NCI-H446 treated with DMSO at 0.1 percent for 48 hours (cell line): ENCODE measurements at places on chromosomes 7 and 10.

- no peak for DNase-seq
Observed at GRCh38 chr10:75029857-75030256, 81.6 kb upstream of the SAMD8 start.

DNA sequence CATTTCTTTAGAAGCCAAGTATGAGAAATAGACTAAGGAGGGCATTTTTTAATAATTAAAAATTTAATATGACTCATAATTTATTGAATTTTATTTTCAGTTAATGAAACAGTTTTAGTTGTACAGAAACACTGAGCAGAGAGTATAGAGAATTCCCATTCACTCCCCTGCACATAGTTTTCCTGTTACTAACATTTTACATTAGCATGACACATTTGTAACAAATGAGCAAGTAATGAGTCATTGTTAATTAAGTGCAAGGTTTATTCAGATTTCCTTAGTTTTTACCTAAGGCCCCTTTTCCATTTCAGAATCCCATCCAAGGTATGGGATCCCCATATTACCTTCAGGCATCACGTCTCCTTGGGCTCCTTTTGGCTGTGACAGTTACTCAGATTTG lies 271.5 kb upstream of the FZD8 start:
- DNase-seq: no peak

- no peak for DNase-seq
Observed at GRCh38 chr10:95501203-95502094, 59.7 kb downstream of the SORBS1 start.

DNA sequence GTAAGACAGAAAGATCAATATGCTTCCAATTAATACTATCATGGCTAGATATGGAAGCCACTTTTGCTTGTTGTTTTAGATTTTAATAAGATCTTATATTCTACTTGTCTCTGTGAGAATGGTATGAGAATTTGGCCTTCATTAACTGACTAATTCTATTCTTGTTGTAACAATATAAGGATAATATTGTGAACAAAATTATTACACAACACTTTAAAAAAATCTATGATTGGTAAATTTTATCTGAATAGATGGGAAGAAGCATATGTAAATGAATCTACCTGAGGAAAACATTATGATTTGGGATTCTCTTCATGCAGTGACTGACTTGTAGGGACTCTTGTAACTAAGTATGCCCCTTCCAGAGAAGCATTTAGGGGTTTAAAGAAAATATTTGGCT lies 308.9 kb upstream of the KCND2 start:
- no peak for DNase-seq

GRCh38 chr7:11605749-11606148 lies 226.2 kb downstream of the THSD7A start:
- DNase-seq: no peak

DNA sequence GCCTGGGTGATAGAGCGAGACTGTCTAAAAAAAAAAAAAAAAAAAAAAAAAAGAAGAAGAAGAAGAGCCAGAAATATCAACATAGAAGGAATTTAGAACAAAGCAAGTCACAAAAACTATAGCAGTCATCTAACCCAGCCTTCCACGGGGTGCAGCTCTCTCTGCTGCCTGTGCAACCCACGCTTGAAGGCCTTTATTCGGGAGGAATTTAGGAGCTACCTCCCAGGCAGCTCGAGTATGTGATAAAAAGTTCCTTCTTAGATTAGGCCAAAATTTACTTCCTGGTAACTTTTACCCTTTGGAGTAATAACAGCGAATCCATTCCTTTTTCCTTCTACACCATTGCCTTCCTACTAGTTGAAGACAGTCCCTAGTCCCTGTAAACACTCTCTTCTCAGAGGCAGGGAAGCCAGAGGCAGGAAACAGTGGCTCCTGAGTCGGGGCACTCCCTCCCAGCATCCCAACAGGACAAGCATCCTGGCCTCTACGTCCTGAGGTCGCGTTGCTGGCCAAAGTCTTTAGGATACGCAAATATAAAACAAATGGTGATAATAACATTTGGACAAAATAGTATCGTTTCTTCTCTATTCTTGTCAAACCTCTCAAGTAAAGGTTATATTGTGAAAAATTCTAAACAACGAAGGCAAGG lies 109.3 kb upstream of the KMT2C start:
- no peak for DNase-seq

- DNase-seq: no peak
Observed at GRCh38 chr7:128410451-128410753, 620 bp upstream of the IMPDH1 start.

- no peak for DNase-seq
Observed at GRCh38 chr7:107179326-107180164, 10.7 kb downstream of the HBP1 start.

DNA sequence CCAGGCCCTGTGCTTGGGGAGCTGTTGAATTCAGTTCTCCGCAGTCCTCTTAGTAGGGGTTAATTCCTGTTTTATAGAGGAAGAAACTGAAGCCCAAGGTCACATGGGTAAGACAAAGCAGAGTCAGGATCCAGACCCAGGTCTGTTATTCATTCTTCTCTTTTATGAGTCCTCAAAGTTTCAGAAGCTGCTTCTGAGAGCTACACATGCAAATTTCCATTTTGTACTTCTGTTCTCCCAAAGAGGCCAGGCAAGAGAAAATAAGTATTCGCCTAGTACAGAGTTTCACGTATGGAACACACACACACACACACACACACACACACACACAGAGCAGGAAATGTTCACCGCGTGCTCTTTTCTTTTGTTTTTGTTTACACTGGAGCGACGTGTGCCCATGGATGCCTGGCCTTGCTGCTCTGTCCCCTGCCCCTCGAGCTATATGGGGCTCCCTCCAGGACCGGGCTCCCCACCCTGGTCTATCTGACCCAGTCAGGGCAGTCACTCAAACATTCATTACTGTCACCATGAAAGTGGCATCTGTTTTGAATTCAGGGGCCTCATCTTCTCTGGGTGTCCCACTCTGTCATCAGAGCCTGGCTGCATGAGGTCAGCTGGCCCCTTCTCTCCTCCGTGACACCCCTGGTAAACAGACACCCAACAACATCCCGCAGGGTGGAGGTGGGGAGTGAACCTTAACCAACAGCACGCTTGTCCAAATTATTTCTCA lies 84.4 kb downstream of the TNS3 start:
- no peak for DNase-seq

DNA sequence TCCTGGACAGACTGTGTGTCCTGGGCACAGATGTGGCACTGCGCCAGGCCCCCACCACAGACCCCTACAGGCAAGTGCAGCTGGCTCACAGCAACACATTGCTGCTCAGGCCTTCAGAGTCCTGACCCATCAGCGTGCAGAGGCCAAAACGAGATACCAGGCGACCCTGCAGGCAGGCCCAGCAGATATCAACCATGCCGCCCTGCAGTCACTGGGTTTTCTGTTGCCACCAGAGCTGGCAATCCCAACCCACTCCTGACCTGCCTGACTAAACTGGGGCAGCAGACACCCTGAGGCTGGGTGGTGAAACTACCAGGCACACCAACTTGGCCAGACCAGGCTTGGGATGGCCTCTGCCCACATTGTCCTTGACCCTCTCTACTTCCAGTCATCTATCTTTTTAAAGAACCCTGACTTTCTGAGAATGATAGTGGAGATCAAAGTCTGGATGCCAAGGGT lies 20.3 kb downstream of the ZCCHC24 start:
- no peak for DNase-seq

GRCh38 chr10:86354761-86355540 lies 11.6 kb downstream of the GRID1 start:
- no peak for DNase-seq
